AG04450 (cell line): ENCODE measurements at places on chromosomes 4 and X.

DNA sequence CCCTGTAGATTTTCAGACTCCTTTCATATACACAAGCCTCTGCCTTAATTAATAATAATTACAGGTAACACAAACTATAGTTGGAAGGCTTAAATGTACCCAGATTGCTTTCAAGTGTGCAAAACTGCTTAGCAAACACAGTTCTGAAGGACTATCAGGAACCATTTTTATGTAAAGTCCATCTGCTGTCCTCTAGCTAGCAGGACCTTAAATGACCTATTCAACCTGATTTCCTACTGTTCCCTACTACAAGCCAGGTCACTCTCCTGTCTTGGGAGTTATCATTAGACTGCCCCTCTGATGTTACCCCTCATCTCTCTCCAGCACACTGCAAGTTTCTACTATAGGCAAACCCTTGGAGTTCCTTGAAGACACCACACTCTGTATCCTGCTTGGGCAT, 157.3 kb downstream of the GBA3 start:
- DNase-seq = no peak

DNA sequence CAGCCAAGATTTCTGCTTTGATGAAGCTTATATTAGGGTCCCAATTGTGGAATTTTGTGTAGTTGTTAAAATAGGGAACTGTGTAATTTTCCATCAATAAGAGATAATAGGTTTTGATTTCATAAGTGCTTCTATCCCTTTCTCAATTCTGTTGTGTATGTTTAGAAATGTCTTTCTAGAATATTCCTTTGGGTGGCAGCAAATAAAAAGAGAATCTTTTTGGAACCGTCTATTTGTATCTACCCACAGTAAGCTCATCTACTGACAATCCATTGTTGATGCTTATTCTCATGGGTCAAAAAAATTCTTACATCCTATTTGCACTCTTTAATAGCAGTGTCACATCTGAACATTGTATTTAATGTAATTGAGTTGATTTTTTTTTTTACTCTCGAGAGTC, 61.7 kb downstream of the TMA16 start:
- no peak for DNase-seq

DNA sequence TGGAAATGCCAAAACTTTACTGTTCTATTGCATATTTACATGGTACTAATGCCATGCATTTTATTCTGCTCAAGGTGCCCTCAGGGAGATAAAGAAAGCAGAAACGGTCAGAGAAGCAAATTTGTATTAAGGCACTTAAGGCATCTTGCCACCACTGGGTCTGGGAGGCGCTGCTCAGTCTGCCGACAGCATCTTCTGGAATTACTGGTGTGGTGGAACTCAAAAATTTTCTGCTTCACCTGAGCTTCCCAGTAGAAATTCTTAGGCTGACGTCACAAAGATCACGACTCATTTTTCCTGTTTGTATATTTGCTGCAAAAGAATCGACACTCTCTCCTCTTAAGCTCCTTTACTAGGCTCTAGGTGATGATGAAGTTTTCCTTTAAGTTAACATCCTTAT, 3.0 kb downstream of the RASSF6 start:
- DNase-seq = no peak

DNA sequence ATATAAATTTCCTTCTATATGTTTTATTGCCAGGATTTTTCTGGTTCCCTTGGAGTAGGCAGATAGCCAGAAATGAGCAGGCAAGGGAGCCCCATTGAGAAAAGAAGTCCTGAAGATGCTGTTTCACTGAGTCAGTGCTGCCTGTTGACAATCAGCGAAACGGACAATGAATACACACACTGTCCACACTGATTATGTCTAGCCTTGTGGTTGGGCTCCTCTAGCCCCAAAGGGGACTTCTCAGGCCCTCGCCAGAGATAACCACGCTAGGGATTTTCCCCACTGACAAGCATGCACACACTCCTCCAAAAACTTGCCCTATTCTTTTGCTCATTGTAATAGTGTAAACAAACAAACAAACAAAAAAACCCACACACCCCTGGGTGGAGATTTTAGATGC, 369.3 kb downstream of the DMD start:
- no peak for DNase-seq

DNA sequence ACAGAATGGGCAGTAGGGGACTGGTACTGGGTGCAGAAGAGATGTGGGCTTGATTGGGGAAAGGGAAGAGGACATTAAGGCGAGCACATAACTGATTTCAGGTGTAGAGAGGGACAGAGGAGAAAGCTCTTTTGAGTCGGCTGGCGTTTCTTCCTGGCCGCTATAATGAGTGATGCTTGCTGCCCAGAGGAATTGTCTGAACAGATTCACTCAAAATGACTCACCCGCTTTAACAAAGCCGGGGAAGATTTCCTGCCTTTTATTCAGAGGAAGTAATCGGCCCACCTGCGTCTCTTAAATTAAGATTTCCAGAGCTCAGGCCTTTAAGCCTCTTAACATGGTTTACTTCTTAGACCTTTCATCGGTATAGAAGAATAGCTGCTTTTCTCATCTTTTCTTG, 102.1 kb upstream of the AP1S2 start:
- no peak for DNase-seq

DNA sequence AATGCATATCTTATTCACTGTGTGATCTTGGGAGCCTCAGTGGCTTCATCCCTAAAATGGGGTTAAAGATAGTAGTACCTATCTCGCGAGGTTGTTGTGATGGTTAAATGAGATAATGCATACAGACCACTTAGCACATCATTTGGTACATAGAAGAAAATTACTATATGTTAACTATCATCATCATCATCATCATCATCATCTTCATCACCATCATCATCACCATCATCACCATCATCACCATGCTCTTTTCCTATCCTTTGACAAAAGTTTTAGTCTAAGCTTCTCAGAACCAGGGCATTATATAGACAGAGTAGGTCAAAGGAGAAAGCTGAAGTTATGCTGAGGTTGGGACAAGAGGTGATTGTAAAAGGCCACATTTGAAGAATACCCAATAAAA, 145.0 kb downstream of the GPC3 start:
- no peak for DNase-seq

DNA sequence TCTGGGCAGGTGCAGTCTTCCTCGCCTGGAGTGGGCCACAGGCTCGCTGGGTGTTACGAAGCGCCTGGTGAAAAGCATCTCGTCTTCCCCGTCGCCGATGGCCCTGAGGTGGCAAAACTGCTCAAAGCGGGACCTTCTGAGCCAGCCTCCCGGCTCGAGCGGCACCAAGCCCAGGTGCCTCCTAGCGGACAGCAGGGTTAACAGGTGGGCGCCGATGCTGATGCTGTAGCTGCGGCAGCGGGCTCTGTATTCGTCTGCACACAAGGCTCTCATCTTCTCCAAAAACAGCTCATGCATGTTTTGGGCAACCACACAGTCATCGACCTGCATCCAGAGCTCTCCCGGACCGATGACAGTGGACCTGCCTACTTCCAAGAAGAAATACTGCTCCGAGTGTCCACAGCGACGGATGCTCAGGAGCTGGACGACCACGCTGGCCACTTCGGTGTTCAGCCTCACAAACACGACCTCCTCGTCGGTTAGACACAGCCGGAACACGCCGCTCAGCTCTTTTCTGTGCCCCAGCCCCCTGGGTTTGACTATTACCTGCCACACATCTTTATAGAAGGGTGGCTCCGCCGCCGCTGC, 1.2 kb downstream of the IRS4 start:
- no peak for DNase-seq
